Upper lobe of left lung (tissue), 6 donors: ENCODE measurements at places on chromosomes 12 and 14. TPM values are rescaled to one million over a fixed set of nuclear protein-coding genes. Genes with fewer than 3 reads are reported as not detected.
A peak's percentile ranks its signal among the peaks of the same experiment; 100 is the strongest.

GRCh38 chr14:104702106-104702505 lies 12.7 kb downstream of the INF2 start:
- no peak for DNase-seq

DNA sequence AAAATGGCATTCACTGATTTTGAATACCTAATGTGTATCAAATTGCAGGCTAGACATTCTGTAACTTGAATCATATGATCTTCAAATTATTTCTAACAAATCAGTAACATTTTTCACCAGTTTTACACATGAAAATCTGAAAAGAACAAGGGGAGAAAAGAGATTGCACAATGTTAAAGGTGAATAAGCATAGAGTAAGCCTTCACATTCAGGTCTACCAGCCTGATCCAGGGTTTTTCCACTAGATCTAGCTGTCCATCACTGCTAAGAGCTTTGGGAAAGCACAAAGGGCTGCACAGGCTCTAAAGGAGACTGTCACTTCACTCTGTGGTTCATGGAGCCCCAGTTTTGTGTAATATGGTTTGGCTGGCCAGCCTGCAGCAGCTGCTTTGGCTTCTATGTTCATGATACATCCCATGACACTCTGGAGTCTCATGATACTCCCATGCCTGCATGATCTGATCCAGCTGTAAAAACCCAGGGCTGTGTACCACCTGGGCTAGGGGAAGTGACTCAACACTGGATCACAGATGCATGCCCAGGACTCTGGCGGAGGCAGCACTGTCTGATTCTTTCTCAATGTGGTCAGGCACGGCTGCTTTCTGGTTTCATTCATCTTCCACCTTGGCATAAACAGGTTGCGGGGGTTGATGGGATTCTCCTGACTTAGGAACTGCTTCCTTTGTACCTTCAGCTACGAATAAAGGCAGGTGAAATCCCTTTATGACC lies 859.7 kb downstream of the GALC start:
- no peak for DNase-seq

DNA sequence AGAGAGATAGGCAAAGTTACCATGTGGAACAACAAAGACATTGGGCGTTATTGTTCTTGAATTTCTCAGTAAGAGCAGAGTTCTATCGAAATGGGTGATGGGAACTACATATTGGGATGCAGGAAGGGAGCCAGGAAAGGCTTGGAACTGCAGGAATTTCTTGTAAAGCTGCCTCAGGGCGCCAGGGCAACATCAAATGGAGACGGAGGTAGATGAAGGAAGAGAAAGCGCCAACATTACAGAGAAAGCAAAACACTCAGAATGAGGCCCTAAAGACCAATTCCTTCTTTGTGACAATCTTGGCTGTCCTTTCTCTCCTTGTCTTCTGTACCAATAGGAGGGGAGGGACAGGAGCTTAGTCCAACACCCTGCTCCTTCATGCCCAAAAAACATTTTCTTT lies 148.4 kb downstream of the RPAP3 start:
- DNase-seq: no peak

- no peak for DNase-seq
Measured at GRCh38 chr12:114703060-114703493, 19.1 kb upstream of the TBX3 start.

DNA sequence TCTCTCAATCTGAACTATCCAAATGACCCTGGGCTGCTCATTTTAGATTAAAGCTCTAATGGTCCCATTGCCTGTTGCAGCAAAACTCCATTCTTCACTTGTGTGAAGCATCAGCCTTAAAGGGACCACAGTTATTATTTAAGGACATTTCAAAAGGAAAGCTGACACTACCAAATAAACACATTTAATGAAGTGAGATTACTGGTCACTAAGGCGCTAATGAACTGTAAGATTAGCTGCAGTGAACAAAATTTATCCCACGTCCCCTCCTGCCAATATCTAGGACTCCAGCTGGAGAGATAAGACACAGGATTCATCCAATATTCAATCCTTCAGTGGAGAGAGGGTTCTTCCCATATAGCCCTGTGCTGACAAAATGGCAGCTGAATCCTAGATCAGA lies 1029.2 kb upstream of the SEL1L start:
- no peak for DNase-seq

- peak; percentile 98 for DNase-seq
Measured at GRCh38 chr14:105180592-105181548, at the start of gene NUDT14. Gene NUDT14 (minus strand): TSS chr14:105181312. CDS start chr14:105181209, 103 bp downstream.

DNA sequence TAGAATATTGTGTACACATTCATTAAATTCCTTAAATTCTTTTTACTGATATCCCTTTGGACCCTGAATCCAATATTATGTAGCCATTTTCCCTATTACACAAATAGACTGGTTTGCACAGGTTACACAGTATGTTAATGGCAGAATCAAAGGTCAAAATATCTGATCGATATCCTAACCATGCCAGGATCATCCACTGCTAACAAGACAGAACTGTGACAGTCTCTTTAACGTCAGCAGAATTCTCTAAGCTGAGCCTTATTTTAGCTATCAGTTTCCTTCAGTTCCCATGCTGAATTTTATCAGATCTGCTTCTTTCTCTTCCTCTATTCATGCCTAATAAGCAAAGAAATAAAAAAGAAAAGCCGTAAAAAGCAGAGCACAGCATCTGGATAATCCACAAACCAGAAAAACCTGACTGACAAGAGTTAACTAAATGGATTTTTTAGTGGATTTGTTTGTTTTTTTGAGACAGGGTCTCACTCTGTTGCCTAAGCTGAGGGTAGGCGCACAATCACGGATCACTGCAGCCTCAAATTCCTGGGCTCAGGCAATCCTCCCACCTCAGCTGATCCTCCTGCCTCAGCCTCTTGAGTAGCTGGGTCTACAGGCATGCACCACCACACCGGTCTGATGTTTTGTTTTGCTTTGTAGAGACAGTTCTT lies 130.4 kb downstream of the PAWR start:
- DNase-seq: no peak

DNA sequence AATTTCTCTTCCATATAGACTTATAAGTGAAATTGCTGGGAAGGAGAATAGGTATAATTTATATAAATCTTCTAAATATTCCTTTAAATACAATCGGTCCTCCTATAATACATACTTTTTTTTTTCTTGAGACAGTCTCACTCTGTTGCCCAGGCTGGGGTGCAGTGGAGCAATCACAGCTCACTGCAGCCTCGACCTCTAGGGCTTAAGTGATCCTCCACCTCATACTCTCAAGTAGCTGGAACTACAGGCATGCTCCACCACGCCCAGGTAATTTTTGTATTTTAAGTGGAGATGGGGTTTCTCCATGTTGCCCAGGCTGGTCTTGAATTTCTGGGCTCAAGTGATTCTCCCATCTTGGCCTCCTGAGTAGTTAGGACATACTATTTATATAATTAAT lies 29.7 kb upstream of the NPFF start:
- no peak for DNase-seq

- DNase-seq: no peak
Measured at GRCh38 chr12:33994857-33995808, 27.2 kb upstream of the ALG10 start.

DNA sequence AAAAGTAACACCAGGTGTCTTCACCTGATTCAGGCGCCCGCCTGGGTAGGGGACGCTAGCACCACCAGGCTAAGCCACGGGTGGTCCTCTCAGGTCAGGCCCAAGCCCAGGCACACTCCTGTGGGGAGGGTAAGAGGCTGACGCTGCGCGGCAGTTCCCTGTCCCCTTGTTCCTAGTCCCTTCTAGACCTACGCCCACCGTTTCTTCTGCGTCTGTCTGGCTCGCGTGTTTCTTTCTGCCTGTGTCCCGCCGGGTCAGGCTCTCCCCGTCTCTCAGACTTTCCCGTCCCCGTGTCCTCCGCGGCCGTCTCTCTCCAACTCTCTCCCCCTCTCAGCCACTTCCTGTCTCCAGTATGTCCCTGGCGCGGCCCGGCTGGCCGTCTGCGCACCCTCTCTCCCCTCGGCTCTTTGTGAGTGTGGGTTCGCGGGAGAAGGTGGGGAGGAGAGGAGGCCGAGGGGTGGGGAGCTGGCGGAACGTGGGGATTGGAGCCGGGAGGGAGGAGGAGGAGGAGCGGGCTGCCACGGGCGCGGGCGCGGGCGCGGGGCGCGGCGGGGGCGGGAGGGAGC lies 3.1 kb upstream of the TNS2 start:
- DNase-seq: peak; percentile 94

- no peak for DNase-seq
Measured at GRCh38 chr12:72330301-72330700, 58.1 kb downstream of the TRHDE start.

GRCh38 chr14:31419179-31419966 lies 977 bp downstream of the HEATR5A start:
- DNase-seq: no peak

DNA sequence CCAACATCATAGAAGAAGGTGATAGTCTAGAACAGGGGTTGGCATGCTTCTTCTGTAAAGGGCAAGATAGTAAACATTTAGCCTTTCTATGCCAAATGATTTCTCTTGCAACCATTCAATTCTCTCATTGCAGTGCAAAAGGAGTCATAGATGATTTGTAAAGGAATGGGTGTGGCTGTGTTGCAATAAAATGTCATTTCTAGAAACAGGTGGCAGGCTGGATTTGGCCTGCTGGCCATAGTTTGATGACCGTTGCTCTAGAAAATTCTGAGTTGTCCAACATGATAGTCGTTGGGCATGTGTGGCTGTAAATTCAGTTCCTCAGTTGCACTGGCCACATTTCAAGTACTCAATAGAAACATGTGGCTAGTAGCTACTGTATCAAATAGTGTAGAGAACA lies 21.7 kb downstream of the SMCO2 start:
- DNase-seq: no peak

- DNase-seq: peak; percentile 35
Measured at GRCh38 chr12:79690142-79690637, 574 bp downstream of the PAWR start.

- DNase-seq: no peak
Measured at GRCh38 chr14:43795600-43796228, 711.4 kb downstream of the FSCB start.

DNA sequence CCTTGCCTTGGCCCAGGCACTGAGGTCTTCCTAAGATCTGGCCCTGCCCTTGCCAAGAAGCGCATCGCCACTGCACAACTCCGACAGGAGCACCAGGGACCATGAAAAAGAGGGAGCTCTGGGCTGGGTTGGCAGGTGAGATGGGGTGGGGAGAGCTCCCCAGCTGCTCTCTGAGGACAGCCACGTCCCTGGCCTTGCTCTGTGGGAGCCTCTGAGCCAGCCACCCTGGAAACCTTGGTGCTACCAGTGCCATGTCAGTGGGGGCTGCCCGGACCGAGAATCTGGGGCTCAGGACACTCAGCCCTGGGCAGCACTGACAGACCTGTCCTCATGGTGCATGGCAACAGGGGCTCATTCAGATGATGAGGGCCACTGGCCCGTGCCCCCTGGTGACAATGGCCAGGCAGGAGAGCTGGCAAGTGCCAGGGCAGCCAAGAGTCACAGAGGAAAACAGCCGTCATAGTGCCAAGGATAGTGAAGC lies 134.8 kb downstream of the ZFP36L1 start:
- no peak for DNase-seq

DNA sequence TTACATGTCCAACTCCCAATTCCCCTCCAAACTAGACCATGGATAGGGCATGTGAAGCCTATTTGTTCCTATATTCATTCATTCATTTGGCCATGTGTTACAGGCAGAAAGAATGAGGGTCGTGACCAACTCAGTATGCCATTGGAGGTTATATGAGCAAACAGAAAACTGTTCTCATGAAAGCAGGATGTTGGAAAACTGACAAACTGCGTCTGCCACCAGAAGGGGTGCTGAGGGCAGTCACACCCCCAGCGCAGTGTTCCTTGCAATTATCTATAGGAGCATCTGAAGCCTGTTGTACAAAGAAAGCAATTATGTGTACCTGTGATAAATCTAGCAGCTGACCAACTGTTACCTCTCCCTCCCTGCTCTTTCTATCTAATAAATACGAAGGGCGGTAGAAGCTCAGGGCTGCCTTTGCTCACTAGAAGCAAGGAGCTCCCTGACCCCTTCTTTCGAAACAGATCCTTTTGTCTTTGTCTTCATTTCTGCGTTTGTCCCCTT lies 21.1 kb downstream of the ENTPD5 start:
- no peak for DNase-seq

GRCh38 chr12:53290661-53291060 lies 4.7 kb upstream of the PFDN5 start:
- no peak for DNase-seq

- DNase-seq: no peak
Measured at GRCh38 chr12:337039-337438, 52.1 kb downstream of the KDM5A start.

GRCh38 chr14:106347291-106347778 lies 821.0 kb downstream of the TMEM121 start:
- DNase-seq: no peak

- no peak for DNase-seq
Measured at GRCh38 chr12:25497021-25497420, 56.1 kb downstream of the LMNTD1 start.

- DNase-seq: no peak
Measured at GRCh38 chr14:37138898-37139297, 33.5 kb downstream of the SLC25A21 start.

DNA sequence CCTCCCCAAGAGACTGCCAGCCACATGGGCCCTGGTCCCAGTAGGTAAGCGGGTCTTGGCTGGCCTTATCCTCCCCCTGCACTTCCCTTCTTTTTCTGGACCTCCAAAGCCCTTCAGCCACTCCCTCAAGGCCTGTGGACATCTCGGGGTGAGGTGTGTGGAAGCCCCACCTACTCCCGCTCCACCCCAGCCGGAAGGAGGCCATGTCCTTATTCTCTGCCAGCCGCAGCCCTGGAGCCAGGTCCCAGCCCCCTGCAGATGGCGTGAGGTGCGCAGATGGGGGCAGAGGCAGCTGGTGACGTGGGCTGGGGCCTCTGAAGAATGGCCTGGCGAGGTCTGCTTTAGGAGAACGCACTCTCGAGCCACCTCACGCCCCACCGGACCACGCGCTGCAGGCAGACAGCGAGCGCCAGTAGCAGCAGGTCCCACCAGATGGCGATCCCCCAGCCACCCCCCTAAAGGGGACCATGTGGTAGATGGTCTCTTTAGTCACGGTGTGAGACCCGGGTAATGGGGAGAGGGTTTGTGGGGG lies 167.1 kb downstream of the TSPAN9 start:
- no peak for DNase-seq

- DNase-seq: no peak
Measured at GRCh38 chr12:44000309-44000952, 164.6 kb downstream of the TMEM117 start.

DNA sequence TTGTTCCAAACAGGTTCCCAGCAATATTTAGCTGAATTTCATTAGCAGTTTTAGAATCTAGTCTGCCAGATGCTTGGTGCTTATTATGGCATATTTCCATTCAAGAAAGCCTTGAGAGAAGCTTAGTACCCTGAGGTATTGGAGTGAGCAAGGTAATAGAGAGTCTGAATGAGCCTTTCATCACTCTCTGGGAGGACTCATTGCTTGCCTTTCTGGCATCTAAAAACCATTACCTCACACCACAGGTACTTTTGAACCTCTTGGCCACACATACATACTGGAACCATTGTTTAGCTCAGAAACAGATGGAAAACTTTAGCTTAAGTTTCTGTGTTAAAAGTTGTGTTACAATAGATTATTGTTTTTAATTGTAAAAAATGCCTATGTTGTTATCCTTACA lies 27.4 kb upstream of the KCNH3 start:
- no peak for DNase-seq

IPO8 gene
- 20.4 TPM for total RNA-seq

C1RL gene
- 91.1 TPM for total RNA-seq

LBHD2 gene
- not detected for total RNA-seq

PLCZ1 gene
- total RNA-seq: not detected

STAB2 gene
- total RNA-seq: 0.54 TPM

CDC42BPB gene
- total RNA-seq: 215 TPM

TSPAN19 gene
- 0.76 TPM for total RNA-seq

CLEC14A gene
- total RNA-seq: 36.3 TPM

NRXN3 gene
- 7.1 TPM for total RNA-seq

ANKRD33 gene
- total RNA-seq: not detected

RPL10L gene
- not detected for total RNA-seq
